ENCODE measurements at places on chromosomes 3 and 15.

GRCh38 chr3:64518496-64518895 lies 169.3 kb downstream of the ADAMTS9 start:
- H3K27ac ChIP-seq: no peak overlapping the region
- peaks cover 3% of the 10 kb centered on the region for H3K27me3 ChIP-seq
- H3K4me1 ChIP-seq: no peaks in the 10 kb centered on the region
- H3K4me3 ChIP-seq: no peak overlapping the region
- H3K36me3 ChIP-seq: no peaks in the 10 kb centered on the region

DNA sequence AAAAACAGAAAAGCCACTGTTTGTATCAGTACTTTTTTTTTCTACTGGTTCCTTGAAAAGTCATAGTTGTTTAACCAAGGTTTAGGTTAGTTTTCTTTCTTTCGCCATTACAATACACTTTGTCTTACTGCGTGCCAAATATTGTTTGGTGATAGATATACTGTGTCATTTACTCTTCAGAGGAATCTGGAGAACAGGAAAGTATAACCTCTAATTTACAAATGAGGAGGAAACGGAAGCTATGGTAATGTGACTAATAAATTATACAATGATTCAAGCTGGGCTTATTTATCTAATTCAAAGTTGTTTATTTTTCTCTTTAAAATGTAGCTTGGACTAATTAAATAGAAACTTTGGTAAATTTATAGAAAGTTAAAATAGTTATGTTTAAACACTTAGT lies 96.2 kb upstream of the ROBO2 start:
- H3K36me3 ChIP-seq: no peaks in the 10 kb centered on the region
- H3K4me1 ChIP-seq: no peaks in the 10 kb centered on the region
- DNase-seq: no peak
- no peak overlapping the region for H3K27ac ChIP-seq
- no peaks in the 10 kb centered on the region for H3K27me3 ChIP-seq

GRCh38 chr3:98733053-98733811 lies 29.9 kb upstream of the ST3GAL6 start:
- no peak overlapping the region for H3K27ac ChIP-seq
- H3K27me3 ChIP-seq: peaks cover 56% of the 10 kb centered on the region
- no peaks in the 10 kb centered on the region for H3K36me3 ChIP-seq
- peak; percentile 23 for DNase-seq
- peaks cover 23% of the 10 kb centered on the region for H3K4me1 ChIP-seq

- H3K4me1 ChIP-seq: peaks cover 83% of the 10 kb centered on the region
- H3K27ac ChIP-seq: peak overlapping the region; percentile 92
- H3K4me3 ChIP-seq: peak overlapping the region; percentile 13
- no peak for DNase-seq
- H3K27me3 ChIP-seq: no peaks in the 10 kb centered on the region
Measured at GRCh38 chr3:141542989-141543388, 56.2 kb downstream of the RASA2 start.

- H3K4me3 ChIP-seq: peak overlapping the region; percentile 60
- DNase-seq: peak; percentile 66
- no peaks in the 10 kb centered on the region for H3K27me3 ChIP-seq
- H3K36me3 ChIP-seq: peaks cover 40% of the 10 kb centered on the region
- H3K4me1 ChIP-seq: peaks cover 42% of the 10 kb centered on the region
- peak overlapping the region; percentile 83 for H3K27ac ChIP-seq
Measured at GRCh38 chr3:128922804-128923459, 43.5 kb downstream of the ACAD9 start.

DNA sequence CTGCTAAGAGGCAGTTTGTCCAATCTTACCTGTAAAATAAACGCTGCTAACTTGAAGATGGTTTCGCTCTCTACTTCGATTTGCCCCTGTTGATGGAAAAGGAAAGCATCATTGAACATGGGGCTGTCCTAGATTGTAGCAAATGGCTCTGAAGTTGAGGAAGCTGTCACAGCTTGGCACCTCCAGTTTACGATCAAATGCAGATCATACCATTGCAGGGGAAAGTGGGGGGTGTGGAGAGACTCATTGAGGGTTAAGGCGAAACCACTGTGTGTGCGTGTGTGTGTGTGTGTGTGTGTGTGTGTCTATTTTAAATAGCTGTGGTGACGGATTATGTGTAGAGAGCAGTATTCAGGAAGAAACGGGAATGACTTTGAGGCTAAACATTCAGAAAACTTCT lies 127.6 kb upstream of the LMOD3 start:
- DNase-seq: peak; percentile 16
- peak overlapping the region; percentile 39 for H3K4me3 ChIP-seq
- peaks cover 4% of the 10 kb centered on the region for H3K4me1 ChIP-seq
- H3K27me3 ChIP-seq: no peaks in the 10 kb centered on the region
- H3K27ac ChIP-seq: no peak overlapping the region

- H3K4me3 ChIP-seq: no peak overlapping the region
- H3K27ac ChIP-seq: no peak overlapping the region
- H3K4me1 ChIP-seq: peaks cover 26% of the 10 kb centered on the region
- H3K27me3 ChIP-seq: no peaks in the 10 kb centered on the region
- H3K36me3 ChIP-seq: peaks cover 4% of the 10 kb centered on the region
Measured at GRCh38 chr3:100042166-100042981, 71.9 kb downstream of the FILIP1L start.

DNA sequence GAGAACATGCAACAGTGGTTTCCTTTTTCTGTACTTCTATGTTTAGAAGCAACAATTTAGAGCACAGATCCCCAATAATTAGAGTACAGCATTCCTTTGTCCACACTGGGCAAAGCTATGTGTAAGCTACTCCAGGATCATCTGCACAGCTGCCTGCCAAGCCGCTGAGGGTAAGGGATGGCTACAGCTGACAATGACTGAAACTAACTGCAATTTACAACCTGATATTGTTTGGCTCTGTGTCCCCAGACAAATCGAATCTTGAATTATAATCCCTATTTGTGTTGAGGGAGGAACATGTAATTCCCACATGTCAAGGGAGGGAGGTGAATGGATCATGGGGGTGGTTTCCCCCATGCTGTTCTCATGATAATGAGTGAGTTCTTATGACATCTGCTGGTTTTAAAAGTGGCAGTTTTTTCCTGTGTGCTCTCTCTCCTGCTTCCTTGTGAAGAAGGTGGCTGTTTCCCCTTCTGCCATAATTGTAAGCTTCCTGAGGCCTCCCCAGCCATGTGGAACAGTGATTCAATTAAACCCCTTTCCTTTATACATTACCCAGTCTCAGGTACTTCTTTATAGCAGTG lies 54.8 kb upstream of the TNFSF10 start:
- H3K36me3 ChIP-seq: peaks cover 3% of the 10 kb centered on the region
- peak overlapping the region; percentile 73 for H3K27ac ChIP-seq
- H3K4me3 ChIP-seq: no peak overlapping the region
- H3K27me3 ChIP-seq: no peaks in the 10 kb centered on the region
- H3K4me1 ChIP-seq: peaks cover 67% of the 10 kb centered on the region
- no peak for DNase-seq

DNA sequence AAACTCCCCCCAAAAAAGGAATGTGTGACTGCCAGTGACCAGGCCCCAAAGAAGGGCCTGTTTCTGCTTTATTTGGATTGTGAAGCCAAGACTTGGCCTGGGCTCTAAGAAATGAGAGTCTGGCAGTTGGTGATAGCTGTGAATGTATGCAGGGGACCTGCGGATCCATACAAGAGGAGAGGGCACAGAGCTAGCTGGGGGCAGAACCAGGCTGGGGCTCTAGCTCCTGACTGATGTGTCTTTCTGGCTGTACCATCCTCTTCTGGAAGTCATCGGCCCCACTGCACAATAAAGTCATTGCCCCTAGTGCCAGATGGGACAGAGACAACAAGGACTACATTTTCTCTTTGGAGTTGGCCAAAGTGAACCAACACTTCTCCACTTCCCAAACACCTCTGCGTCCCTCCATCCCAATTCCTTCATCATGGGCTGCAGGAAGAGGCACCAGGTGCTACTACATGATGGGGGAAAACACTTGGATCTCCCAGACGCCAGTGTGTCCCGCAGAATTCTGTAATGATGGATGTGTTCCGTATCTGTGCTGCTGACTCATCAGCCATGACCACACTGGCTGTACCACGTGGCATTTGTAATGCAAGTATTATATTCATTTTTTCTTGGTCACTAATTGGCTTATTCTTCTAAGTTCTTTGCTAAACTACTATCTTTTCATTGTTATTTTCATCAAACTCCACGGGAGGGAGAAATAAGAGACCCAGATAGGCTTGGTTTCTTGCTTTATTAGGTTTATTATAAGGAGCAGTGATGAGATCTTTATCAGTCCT lies 1.7 kb upstream of the PLA2G4F start:
- H3K27ac ChIP-seq: no peak overlapping the region
- peaks cover 17% of the 10 kb centered on the region for H3K36me3 ChIP-seq
- no peak for DNase-seq

DNA sequence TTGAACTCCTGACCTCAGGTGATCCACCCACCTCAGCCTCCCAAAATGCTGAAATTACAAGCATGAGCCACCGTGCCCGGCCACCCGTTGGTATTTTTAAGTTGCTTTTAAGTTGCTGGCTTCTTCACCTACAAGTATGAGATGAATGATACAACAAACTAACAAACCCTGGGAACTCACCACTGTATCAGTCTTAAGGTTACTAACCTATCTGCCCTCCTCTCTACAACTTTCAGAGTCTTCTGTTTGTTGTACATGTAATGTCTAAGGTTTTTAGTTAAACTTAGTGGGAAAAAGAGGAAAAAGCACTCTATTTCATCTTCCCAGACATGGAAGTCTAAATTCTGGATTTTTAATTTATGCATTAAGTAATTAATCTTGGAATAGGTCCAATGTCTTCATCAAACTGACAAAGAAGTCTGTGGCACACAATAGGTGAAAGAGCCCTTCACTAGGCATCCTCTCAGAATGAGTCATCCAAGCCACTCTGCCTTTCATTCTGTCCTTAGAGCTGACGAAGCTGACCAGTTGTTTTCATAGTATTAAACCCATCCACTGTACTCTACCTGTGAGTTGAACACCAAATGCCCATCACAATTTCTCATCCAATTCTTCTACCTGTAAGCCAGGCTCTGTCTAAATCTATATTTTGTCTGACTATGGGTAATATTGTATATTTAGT lies 936.1 kb downstream of the TUSC7 start:
- H3K27me3 ChIP-seq: no peaks in the 10 kb centered on the region
- DNase-seq: no peak
- no peaks in the 10 kb centered on the region for H3K36me3 ChIP-seq
- no peaks in the 10 kb centered on the region for H3K4me1 ChIP-seq
- H3K4me3 ChIP-seq: no peak overlapping the region

DNA sequence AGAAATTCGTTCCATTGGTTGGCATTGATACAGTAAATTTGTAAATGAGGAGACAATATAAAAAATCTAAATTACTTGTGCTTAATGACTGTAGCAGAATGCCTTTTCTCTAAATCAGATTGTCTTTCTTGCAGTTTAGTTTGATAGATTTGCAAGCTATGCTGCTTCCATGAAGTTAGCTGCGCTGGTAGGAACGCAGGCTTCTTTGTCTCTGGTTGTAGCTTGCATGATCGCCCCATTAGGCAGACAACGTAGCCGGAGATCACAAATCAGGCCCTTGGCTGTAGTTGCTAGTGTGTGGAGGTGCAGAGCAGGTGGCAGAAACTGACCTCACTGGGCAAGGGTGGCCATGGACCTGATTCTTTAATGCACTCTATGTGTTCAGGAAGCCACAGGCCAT lies 6.1 kb downstream of the ZIC1 start:
- DNase-seq: no peak
- H3K27ac ChIP-seq: no peak overlapping the region
- no peak overlapping the region for H3K4me3 ChIP-seq
- peaks cover 86% of the 10 kb centered on the region for H3K27me3 ChIP-seq
- H3K4me1 ChIP-seq: peaks cover 25% of the 10 kb centered on the region

GRCh38 chr15:49741712-49742111 lies 120.9 kb downstream of the DTWD1 start:
- no peaks in the 10 kb centered on the region for H3K4me1 ChIP-seq
- H3K27ac ChIP-seq: no peak overlapping the region
- H3K36me3 ChIP-seq: no peaks in the 10 kb centered on the region
- no peak overlapping the region for H3K4me3 ChIP-seq
- no peaks in the 10 kb centered on the region for H3K27me3 ChIP-seq

DNA sequence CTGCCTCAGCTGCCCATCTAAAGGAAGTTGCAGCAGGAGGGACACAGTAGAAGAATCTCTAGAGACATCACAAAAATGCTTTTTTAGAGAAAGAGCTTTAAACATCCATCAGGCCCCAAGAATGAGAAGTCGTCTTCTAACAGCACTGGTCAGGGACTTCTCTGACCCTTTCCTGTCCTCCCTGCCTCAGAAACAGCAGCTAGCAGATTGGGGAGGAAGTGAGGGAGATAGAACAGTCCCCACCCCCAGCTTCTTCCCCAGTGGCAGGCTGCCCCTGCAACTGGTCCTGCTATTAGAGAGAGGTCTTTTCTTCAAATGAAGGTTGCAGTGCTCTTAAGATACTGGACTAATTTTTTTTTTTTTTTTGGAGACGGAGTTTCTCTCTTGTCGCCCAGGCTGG lies 55.1 kb downstream of the PDE8A start:
- no peak overlapping the region for H3K27ac ChIP-seq
- no peaks in the 10 kb centered on the region for H3K36me3 ChIP-seq
- no peak for DNase-seq
- H3K27me3 ChIP-seq: no peaks in the 10 kb centered on the region
- H3K4me1 ChIP-seq: peaks cover 27% of the 10 kb centered on the region

DNA sequence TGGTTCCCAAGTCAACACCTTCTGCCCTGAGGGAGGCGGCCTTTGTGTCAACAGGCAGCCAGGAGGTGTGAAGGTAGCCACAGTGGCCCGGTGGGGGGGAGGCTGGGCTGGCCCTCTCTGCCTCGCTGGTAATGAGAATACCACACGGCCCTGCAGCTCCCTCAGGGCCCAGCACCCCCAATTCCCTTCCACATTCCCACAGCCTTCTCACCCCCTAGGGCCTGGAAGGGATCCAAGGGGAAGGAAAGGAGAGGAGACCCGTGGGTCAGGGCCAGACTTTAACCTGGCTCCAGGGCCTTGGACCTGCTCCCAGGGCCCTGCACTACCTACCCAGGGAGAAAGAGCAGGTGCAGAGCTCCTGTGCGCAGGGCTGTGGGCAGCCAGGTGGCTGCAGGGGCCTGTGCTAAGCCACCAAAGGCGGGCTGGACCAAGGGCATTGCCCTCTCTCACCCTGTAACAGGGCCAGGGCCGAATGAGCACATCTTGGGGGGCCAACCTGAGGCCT lies 8.7 kb upstream of the MESP2 start:
- H3K36me3 ChIP-seq: no peaks in the 10 kb centered on the region
- no peak overlapping the region for H3K4me3 ChIP-seq
- no peak overlapping the region for H3K27ac ChIP-seq
- DNase-seq: no peak
- no peaks in the 10 kb centered on the region for H3K27me3 ChIP-seq
- no peaks in the 10 kb centered on the region for H3K4me1 ChIP-seq

GRCh38 chr3:25532431-25533162 lies 104.5 kb downstream of the RARB start:
- DNase-seq: peak; percentile 44
- H3K36me3 ChIP-seq: no peaks in the 10 kb centered on the region
- no peak overlapping the region for H3K27ac ChIP-seq

GRCh38 chr3:58874795-58875194 lies 175.0 kb downstream of the CFAP20DC start:
- H3K4me3 ChIP-seq: no peak overlapping the region
- no peak for DNase-seq
- no peaks in the 10 kb centered on the region for H3K36me3 ChIP-seq
- H3K27me3 ChIP-seq: peaks cover 10% of the 10 kb centered on the region
- peak overlapping the region; percentile 46 for H3K27ac ChIP-seq
- peaks cover 18% of the 10 kb centered on the region for H3K4me1 ChIP-seq
